ENCODE measurements at places on chromosomes 6 and 20. TPM values are rescaled to one million over a fixed set of nuclear protein-coding genes. Genes with fewer than 3 reads are reported as not detected.

The OR2B6 gene
- total RNA-seq = not detected

DNA sequence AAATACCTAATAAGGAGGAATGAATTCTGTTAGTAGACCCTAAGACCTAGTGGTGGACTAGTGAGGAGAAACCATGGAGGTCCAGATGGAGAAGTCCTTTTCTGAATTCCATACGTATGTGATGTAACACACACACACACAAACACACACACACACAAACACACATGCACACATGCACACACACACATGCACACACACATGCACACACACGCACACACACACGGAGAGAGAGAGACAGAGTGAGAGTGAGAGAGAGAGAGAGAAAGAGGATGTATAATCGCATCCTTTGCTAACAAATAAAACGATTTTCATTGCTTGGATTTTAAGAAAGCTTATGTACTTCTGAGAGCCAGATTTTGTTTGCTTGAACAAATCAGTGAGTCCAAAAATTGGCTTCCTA, 132.6 kb upstream of the CEP162 start:
- no peak for DNase-seq

The FBXO5 gene
- total RNA-seq = 71.6 TPM

DNA sequence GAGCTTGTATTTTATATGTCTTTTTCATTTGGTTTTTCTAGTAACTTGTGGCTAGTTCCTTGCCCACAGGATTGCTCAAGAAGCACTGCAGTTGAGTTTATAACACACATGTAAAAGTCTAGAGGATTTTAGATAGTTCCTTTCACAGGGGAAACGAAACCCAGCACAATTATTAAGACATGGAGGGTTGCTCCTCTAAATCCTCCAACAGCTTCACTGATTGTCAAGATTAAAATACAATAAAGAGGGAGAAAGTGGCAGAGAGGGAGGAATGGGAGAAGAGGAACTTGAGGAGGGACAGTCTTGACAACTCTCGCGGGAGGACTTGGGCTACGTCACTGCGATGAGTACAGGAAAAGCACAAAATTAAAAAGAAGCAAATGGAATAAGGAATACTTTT, 9.7 kb upstream of the TBC1D7 start:
- DNase-seq = no peak

The PABPC1L gene
- total RNA-seq = 142 TPM

The KIF13A gene
- 43.8 TPM for total RNA-seq

The HSPA1L gene
- 0.87 TPM for total RNA-seq

GRCh38 chr6:692356-692851, 535 bp downstream of the EXOC2 start:
- peak; percentile 88 for DNase-seq

GRCh38 chr6:165862813-165863212, 199.8 kb upstream of the PDE10A start:
- DNase-seq = no peak

GRCh38 chr6:36378243-36378920, 9.1 kb downstream of the ETV7 start:
- DNase-seq = no peak

The TRIM40 gene
- total RNA-seq = not detected

The GSTA1 gene
- 2.7 TPM for total RNA-seq

The SLC22A2 gene
- total RNA-seq = 0.64 TPM

DNA sequence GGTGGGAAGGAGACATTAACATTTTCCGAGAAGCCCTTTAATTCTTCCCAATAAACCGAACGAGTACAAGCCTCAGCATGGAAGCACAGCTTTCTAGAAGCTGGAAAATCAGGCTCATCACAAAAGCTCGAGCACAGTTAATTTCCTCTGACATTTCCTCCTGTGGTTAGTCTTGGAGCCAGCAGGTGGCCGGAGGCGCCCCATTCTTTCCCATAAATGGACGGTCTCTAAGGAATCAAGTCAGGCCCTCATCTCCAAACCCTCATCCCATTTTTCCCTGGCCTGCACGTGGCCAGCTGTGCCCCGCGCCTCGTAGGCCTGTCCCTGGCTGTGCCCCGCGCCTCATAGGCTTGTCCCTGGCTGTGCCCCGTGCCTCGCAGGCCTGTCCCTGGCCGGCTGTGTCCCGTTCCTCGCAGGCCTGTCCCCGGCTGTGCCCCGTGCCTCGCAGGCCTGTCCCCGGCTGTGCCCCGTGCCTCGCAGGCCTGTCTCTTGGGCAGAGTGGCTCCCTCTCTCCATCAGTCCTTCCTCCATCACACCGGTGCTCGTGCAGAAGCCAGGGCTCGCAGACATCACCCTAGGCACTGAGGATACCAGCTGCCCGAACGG, 19.7 kb upstream of the NTSR1 start:
- DNase-seq = no peak

GRCh38 chr20:59010995-59011873, 4.2 kb upstream of the CTSZ start:
- DNase-seq = no peak

- DNase-seq = peak; percentile 76
These were observed 5.4 kb downstream of the CITED2 start for GRCh38 chr6:139369068-139369467.

The C20orf141 gene
- total RNA-seq = not detected

The DPPA5 gene
- not detected for total RNA-seq

GRCh38 chr6:5736016-5736738, 270.5 kb downstream of the NRN1 start:
- peak; percentile 43 for DNase-seq

The PGBD1 gene
- total RNA-seq = 8.4 TPM

The SDC4 gene
- 119 TPM for total RNA-seq

DNA sequence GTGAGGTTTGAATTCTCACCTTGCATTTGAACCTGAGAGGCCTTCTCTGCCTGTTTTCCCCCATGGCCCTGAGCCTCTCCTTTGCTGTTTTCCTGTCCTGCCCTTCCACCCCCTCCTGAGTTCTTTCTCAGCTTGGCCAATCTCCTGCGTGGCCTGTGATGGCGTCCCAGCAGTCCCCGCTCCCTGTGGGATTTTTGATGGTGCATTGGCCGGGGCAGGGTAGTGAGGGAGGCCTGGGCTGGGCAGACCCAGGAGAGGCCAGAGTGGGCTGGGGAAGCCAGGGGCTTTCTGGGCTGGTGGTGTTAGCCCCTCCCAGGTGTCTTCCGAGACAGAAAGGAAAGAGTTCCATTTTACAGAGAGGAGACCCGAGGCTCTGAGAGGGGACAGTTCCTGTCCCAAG, 6.3 kb downstream of the CEBPB start:
- no peak for DNase-seq

DNA sequence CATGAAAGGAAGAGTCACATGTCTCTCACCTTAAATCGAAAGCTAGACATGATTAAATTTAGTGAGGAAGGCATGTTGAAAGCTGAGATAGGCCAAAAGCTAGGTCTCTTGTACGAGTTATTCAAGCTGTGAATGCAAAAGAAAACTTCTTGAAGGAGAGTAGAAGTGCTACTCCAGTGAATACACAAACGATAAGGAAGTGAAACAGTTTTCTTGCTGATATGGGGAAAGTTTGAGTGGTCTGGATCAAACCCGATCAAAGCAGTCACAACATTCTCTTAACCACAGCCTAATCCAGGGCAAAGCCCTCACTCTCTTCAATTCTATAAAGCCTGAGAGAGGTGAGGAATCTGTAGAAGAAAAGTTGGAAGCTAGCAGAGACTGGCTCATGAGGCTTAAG, 1.9 kb upstream of the TPD52L1 start:
- DNase-seq = no peak

The SH3BGRL2 gene
- total RNA-seq = 36.1 TPM

- DNase-seq = no peak
These were observed 80.2 kb downstream of the IRAK1BP1 start for GRCh38 chr6:78947529-78947928.
